Vagina (tissue), 2 donors: ENCODE measurements at places on chromosomes 2 and 18. TPM values are rescaled to one million over a fixed set of nuclear protein-coding genes. Genes with fewer than 3 reads are reported as not detected.

DNA sequence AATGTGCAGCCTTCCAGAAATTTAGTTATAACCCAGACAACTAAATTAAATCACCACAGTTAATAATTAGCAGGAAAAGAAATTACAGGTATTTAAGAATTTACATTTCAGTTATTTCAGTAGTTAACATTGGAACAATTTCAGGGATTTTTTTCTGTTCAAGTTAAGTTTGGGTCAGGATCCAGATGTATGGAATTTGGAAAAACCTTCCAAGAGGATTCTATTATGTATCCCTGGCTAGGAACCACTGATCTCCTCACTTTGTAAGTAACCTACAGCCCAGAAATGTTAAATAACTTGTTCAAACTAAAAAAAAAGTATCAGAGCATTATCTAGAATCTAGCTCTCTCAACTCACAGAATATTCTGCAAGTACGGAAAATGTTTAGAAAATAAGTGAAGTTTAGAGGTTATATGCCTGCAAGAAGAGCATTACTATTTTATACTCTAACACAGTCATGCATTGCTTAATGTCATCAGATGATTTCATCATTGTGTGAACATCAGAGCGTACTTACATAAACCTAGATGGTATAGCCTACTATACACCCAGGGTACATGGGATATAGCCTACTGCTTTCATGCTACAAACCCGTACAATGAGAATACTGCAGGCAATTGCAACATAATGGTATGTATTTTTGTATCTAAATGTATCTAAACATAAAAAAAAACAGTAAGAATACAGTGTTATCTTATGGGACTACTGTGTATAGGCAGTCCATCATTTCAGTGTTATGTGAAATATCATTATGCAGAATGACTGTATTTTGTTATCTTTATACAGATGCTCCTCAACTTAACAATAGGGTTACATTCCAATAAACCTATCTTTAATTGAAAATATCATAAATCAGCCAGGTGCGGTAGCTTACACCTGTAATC is 6.1 kb downstream of the NCKAP1 start:
- DNase-seq: no peak

GRCh38 chr2:9473308-9473984 is 905 bp upstream of the IAH1 start:
- DNase-seq: no peak

GRCh38 chr18:9722691-9723090 is 14.6 kb downstream of the RAB31 start:
- DNase-seq: no peak

GRCh38 chr2:120818441-120818920 is 82.8 kb downstream of the GLI2 start:
- DNase-seq: no peak

GRCh38 chr2:216279459-216279858 is 92.8 kb downstream of the MARCHF4 start:
- DNase-seq: no peak

DNA sequence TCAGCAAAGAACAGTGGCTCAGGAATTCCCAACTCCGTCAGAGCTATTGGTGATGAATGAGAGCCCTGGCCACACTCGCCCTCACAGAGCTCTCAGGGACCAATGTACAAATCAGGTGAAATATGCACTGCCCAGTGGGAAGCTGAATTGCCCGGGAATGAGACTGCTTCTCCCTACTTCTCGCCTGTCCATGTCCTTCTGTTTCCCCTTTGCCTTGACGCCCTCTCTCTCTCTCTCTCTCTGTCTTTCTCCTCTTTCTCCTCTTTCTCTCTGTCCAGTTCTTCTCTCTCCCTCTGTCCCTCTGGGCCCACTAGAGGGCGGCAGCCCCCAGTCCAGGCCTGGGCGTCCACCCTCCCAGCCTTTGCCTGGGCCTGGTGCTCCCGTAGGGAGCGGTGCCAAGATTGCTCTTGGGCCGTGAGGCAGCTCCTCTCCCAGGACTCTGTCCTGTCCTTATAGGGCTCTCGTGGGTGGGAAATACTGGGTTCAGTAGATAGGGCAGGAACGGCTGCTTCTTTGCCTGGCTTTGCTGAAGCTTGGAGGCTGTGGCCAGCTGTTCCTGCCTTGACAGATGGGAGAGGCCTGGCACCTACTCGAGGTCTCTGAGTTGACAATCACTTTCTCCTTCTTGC is 28.4 kb upstream of the PUM2 start:
- no peak for DNase-seq

DNA sequence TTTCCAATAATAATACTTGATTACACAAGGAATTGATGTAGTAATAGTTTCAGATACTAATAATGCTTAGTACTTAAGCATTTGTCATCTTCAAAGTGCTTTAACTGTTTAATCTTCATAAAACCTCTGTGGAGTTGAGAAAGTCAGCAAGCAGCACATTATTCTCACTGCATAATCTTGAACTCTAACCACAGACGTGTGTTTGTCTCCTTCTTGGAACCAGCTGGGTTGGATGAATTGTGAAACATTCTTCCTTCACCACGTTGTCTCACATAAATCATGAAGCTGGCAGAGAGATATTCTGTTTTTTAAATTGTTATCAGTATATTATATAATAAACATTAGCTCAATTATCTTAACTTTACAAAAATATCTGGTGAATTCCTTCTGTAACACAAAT is 55.1 kb upstream of the LDAH start:
- DNase-seq: no peak

DNA sequence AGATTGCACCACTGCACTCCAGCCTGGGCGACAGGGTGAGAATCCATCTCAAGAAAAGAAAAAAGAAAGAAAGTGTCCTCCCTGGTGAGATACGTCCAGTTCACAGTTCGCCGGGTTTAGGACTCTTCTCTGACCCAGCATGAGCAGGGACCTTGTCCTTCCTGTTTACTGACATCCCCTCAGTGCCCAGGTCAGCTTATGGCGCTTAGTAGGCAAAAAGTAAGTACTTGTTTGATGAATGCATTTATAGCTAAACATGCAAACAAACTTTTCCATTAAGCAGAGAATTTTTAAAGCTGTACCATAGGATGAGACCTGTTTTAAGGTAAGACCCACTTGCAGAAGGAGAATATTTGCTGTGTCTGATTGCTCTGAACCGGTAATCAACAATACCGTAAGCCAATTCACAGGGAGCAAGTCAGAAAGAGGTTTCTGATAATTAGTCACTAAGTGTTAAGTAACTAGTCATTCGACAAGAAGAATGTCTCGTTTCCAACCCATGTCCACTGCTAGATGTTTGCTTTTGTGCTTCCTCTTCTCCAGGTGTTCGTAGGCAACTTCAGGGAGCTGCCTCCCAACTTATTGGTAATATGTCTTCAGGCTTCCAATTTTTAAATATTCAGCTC is 40.0 kb downstream of the MOGAT1 start:
- DNase-seq: no peak

DNA sequence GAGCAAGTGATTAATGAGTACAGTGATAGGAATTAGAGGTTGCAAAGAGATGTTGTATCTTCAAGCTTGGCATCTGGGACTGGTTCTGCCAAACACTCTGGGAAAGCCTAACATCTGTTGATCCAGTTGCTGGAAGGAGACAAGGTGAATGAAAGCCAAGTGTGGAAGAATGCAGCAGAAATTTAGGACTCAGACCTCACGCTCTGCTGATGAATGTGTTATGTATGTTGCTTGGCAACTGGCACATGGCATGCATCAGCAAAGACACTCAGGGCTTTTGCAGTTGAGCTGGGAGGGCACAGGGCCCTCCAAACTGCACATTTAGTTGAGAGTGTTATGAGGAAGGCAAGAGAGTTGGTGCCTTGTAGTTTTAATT is 105.5 kb downstream of the COLEC12 start:
- no peak for DNase-seq

GRCh38 chr2:48944956-48945355 is 189.4 kb upstream of the LHCGR start:
- no peak for DNase-seq

DNA sequence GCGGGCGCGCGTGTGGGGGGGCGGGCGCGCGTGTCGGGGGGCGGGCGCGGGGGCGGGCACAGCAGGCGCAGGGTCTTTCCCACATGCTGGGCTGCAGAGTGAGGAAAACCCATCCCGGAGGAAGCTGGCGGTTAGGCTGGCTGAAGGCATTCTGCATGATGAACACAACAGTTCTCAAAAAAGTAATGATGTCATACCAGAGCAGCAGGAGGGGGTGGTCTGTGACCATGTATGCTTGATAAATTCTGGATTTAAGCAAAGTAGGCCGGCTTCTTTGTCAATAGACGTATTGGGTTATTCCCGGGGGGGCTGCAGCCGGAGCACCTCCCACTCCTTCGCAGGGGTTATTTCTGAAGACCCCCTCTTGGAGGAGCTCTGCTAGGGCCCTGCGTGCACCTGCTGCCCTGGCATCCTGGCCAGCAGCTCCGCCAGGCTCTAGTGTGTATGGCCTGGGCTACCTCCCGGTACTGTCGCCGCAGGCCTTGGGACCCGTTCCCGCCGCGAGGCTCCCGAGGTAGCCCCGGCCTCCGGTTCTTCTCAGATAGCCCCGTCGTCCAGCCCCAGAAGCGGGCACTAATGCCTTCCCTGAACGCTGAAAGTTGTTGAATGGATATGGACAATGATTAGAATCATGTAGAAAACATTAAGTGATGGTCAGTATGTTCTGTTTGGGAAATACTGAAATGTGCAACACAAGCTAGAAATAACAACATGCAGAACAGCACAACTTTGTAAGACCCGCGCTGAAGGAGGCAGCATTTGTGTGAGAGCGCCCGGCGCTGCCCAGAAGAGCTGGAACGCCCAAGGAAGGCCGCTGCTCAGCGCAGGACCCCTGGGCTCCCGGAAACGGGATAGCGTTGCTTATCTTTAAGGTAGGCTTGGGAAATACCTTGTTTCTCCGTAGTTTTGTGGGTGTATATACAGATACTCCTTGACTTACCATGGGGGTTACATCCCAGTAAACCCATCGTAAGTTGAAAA is 101.4 kb upstream of the RAB6C start:
- peak; percentile 90 for DNase-seq

DNA sequence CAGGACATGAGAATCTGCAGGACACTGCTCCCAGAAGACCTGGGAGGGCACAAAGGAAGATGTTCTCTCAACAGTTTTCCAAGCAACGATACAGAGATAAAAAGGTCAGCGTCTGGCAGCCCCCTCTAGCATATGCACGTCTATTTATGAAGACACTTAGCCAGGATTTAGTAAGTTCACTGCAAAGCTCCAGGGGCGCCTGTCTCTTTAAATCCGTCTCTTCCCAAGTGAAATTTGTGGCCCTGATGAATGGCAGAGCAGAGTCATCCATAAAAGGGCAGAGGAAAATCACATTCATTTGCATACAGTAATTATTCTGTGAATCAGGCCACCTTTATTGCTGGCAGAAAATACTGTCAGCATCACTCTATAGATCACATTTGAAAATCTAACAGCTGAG is 390.9 kb upstream of the SMIM21 start:
- no peak for DNase-seq

DNA sequence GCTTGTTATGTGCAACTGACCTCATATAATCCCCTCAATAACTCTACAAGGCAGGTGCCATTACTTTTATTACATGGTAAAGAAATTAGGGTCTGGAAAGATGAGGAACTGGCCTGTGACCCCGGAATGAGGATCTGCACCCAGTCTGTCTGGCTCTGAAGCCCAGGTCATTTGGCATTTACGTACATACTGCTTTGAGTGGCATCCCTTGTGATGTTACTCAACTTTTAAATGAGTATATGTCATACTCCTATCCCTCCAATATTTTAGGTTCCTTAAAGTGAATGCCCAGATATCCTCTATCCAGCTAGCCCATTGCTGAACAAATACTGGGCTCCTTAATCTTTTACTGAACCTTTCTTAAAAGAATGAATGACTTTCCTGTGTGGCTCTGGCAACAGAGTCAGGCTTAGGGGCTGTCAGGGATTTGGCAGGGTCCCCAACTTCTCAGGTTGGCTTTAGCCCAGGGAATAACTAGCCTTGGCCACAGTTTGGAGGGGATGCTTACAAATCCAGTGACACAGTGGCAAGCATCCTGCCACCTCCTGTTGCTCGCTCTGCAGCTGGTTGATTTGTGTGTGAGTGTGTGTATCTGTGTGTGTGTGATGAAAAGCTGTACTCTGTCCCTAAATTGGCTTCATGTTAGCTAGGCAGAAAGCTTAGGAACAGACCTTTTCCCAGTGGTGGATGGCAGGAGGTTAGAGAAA is 3.4 kb upstream of the CXCR4 start:
- DNase-seq: no peak

DNA sequence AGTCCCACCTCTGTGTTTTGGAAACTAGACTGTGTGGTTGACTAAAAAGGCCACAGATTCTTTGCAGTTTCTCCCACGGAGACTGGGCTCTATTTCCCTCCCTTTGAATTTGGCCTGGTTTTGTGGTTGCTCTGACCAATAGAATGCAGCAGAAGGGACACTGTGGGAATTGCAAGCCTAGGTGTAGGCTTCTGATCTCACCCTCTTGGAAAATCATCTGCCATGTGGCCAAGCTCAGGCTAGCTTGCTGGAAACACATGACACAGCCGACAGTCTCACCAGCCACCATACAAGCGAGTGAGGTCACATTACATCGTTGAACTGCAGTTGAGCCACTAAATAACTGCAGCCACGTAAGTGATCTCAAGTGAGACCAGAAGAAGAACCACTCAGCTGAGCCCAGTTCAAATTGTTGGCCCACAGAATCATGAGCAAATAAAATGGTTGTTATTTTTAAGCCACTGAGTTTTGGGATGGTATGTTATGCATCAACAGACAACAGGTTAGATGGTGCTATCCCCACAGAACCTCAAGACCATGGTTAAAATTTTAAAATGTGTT is 319.1 kb upstream of the MEX3C start:
- DNase-seq: no peak

Gene RAB17
- total RNA-seq: not detected

DNA sequence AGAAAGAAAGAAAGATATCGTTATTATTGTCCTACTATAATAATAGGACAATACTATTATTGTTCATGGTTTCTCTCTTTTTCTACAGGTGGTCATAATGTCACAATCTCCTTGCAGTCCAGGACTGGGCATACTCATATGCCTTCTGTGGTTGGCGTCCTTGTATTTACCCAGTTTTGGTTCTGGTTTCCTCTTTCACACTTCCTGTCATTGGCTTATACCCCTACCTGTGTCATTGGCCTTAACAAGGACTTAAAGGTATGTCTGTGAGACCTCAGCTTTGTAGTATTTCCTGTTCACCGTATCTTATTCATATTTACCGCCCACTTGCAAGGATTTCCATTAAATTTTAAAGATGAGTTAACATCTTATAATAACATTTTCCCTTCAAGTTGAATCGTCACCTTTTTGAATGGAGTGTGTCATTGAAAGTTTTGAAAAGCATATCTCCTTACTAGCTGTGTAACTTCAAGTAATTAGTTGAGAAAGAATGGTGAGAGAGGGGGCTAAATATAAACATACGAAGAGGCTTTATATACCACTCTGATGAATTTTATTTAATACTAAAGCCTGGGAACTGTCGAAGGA is 36.5 kb upstream of the HTR2B start:
- no peak for DNase-seq

- DNase-seq: no peak
Measured at GRCh38 chr2:149732001-149732685, 144.6 kb upstream of the MMADHC start.

DNA sequence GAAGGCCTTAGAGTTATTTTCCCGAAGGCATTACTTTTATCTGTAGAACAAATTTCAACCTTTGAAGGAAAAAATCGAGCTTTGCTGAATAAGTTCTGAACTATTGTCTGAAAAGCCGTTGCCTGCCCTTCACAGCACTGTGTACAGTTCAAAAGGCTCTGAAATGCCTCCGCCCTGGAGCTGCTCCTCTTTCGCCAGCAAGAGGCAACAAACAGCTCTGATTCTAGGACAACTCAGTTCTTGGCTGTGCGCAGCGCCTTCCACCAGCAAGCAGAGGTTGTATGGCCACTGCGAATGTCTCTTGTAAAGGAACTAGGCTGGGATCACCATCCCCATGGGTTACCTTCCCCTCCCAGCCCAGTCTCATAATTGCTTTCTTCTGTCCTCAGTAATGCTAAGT is 308.5 kb downstream of the GBX2 start:
- no peak for DNase-seq
